Large intestine (tissue), 12 donors: ENCODE measurements at places on chromosomes 7 and 10.

- DNase-seq = peak; percentile 76
Measured at GRCh38 chr7:42174391-42174912, 62.6 kb downstream of the GLI3 start.

DNA sequence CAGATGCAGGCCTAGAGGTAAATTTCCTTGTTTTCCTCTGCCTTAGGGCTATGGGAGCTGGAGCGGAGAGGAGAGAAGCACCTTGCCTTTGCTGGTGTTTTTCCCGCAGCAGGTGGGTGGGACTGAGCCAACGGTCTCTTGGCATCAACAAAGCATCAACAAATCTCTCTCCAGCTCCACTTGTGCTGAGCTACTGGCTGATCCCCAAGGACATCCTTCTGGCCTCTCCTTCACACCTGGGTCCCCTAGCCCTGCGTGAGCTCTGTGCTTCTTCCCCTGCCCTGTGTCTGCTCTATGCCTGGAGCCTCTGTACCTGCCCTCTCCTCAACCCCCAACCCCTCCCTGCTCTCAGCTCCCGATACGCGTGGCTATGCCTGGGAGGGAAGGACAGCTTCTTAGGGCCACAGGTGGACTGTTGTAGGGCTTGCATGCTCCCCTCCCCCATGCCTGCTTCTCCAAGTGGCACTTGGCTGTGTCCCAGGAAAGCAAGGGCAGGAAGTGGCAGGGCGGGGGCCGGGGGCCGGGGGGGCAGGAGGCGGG is 3.2 kb upstream of the CLDN4 start:
- DNase-seq = peak; percentile 91

DNA sequence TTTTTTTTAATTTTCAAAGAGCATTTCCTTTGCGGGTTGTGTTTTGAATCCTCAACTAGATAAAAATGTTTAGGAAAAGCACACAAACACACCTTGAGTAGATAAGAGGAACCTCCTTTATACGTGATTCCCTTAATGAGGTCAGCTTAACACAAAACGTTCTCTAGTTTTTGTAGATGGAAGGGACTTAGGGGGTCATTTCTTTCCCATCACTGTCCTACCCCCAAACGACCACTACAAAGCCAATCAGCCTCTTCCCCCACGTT is 1.2 kb downstream of the SUV39H2 start:
- no peak for DNase-seq

DNA sequence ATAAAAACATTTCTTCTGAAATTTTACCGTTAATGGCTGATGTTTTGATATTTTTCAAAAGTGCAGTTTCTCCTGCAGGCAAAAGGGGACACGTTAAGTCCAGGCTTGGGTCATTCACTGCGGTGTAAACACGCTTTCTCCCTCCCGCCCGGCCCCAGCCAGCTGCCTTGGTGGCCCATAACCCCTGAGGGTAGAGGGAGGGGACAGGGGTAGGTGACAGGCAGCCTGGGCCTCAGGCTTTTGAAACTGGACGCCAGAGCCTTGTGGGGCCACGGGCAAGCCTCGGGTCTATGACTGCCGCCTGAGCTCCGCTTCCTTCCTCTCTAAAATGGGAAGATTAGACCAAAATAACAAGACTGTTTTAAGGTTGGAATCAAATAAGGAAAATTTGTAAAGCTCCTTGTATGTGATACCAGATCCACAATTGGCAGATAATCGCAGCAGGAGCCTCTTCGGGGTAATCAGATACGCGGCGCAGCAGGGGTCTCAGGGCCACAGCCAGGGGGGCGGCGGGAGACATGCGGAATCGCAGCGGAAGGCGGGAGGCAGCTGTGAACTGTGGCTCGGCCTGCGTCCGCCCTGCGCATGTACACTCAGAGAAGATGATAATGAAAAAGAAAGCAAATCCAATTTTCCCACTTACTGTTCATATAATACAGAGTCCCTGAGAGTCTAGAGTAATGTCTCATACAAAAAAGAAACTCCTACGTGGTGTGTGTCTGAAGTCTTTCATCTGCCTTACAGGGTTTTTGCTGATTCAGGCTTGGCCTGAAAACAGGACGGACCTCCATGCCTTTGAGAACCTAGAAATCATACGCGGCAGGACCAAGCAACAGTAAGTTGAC is 138.3 kb downstream of the EGFR start:
- DNase-seq = no peak

DNA sequence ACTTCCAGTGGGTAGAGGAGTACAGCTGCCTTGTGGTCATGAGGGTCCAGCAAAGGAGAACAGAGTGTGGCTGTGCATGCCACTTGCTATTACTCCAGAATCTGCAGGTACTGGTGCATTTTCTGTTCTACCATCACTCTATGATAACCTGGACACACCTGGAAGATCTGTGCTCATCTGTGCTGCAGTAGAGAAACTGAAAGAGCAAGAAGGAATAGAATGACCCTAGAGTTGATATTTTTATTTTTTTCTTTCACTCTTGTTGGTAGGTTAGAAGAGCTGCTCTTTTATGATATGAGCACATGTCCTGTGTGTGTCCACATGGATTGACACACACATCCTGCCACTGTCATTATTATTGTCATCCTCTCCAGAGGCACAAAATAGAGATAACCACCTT is 48.3 kb upstream of the MTURN start:
- DNase-seq = no peak
